ENCODE measurements at places on chromosomes 3 and 15. TPM values are rescaled to one million over a fixed set of nuclear protein-coding genes. Genes with fewer than 3 reads are reported as not detected.

Gene CPLX3
- not detected for total RNA-seq

DNA sequence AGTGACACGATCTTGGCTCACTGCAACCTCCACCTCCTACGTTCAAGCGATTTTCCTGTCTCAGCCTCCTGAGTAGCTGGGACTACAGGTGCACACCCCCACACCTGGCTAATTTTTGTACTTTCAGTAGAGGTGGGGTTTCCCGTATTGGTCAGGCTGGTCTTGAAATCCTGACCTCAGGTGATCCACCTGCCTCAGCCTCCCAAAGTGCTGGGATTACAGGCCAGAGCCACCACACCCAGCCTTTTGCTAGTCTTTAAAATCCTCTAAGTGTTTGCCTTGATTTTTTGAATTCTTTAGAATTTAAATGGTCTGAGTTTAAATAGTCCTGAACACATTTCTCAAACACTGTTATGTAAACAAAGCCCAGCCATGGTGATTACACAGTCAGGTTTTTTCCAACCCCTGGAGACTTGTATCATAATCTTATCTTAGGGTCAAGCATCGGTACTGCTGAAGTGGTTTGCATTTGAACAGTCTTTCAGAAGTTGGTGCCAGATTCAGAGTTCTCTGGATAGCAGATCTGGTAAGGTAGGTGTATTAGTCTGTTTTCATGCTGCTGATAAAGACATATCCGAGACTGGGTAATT is 28.2 kb upstream of the PIAS1 start:
- no peak for DNase-seq

- DNase-seq: no peak
Observed at GRCh38 chr3:16350597-16351318, 85.7 kb downstream of the OXNAD1 start.

DNA sequence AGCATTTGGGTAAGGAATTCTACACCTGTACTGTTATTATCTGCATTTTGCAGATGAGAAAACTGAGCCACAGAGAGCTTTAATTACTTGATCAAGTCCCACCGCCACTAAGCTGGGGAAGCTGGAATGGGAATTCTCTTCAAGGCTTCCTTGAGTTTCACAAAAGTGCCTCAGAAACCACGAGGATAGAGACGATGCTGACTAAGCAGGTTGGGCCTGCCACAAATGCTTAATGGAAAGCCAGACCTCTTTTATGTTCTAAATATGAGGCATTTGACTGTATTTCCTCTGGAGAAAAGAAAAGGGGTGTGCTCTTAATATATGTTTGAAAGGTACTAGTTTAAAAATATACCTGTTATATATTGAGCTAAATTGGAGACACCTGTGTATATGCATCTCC is 34.7 kb downstream of the ADAMTS9 start:
- DNase-seq: no peak

Gene APOD
- not detected for total RNA-seq

DNA sequence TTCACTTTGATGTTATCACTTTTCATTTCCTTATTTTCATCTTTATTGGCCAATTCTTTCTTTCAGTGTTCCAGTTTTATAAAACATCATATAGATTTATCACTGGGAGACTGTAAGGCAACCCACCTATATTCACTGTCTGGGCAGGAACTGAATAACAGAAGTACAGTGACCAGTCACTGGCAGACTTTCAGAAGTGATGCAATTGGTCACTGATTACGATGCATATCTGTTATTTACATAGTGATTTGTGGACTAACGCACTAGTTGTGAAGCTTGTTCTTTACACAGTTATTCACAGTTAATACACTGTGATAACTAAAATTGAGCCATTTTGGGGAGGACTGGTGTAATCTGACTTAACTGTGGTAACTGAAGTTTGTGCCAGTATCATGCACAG is 190.2 kb upstream of the DPH6 start:
- DNase-seq: no peak

DNA sequence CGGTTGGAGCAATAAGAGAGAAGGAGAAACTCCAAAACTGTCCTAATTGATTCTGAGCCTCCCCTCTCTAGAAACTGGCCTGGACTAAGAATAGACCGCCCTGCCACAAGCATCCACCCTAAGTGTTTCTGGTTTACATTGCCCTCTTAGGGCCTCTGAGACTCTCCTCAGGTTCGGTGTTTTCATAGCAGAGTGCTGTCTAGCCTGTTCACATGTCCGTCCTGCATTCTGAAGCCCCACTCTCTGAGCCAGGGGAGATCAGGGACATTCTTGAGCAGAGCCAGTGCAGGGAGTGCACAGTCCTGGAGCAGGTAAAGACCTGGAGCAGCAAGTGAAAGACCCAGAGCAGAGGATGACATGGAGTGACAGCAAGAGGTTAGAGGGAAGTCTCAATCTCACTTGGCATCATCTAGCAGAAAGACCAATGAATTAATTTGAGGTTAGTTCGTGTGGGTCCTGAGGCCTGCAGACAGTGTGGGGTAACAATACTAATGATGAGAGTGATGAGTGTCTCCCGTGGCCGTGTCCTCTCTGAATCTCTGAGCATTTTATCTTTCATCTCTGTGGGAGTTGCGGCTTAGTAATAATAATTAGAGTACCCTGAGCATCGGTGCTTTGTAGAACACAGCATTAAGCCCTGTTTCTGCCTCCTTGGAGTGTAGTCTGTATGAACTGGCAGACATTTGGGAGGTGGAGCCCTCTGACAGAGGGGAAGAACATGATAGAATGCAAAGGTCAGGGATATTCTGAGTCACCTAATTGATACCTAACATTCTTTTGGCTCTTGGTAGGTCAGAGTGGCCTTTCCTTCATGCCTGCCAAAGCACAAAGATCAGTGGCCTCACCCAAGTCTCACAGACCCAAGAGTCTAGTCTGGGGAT is 24.6 kb downstream of the MAPKBP1 start:
- DNase-seq: no peak

Gene GOLGA6L7
- total RNA-seq: not detected

DNA sequence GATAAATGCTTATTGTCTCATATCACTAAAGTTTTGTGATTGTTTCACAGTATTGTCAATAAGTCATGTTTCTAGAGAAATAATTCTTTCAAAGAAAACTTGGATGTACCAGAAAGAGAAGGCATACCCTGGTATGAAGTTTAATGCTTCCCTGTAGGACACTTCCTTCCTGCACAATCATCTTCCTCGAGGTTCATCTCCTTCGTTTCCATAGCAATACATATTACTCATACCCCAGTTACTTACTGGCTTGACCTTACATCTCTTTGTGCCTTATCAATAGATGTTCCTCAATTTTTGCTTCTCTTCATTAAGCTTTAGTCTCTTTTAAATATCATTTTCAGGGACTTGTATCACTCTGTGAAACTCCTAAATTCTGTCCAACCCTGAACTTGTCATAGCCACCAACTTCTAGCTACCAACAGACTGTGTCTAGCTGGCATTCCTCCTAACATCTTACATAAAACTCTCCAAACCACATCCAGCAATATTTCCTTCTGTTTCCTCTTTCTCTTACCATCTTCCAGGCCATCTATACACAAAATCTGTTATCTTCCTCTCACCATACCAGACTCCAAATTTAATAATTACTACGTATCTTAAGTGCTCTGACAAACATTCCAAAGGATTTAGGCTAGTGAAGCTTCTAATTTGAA is 134.3 kb downstream of the GADL1 start:
- no peak for DNase-seq

- DNase-seq: no peak
Observed at GRCh38 chr3:65963787-65964677, 74.7 kb downstream of the MAGI1 start.

- no peak for DNase-seq
Observed at GRCh38 chr3:11307830-11308432, 35.7 kb downstream of the ATG7 start.

GRCh38 chr3:69324362-69325025 is 61.4 kb downstream of the FRMD4B start:
- DNase-seq: no peak

Gene LEO1
- total RNA-seq: 22.2 TPM

Gene BCL2A1
- 28.5 TPM for total RNA-seq

Gene ALPK3
- total RNA-seq: 0.26 TPM

DNA sequence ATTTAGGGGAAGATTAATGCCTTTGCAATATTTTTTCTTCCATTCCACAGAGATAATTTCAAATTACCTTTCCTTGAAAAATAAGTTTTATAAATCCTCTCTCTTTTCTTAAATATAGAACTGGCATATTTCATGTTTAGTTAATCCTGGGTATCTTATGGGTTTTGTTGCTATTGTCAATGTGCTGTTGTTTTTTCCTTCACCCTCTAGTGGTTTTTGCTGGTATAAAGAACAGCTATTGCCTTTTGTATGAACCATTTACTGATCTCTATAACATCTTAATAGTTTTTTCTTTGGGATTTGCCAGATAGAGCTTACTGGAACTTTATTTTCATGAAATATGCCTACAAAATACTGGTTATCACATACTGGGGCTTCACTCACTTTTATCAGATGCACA is 359.6 kb upstream of the DPPA4 start:
- DNase-seq: no peak

DNA sequence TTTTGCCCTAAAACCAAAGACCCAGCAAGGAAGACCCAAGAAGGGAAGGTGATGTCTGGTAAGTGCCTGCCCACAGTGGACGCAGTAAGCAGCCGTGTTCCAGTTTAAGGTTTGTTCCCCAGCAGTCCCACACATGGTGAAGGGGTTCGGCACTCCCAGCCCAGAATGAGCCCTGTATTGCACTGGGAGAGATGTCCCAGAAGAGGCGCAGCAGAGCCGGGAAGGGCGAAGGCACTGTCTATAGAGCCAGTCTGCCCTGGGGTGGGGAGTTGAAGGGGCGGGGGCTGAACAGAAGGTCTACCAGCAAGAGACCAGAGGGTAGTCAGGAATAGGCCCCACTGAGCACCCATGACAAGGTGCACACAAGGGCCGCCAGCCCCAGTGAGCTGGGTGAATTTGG is 6.4 kb downstream of the TMEM158 start:
- DNase-seq: no peak

- no peak for DNase-seq
Observed at GRCh38 chr3:17489139-17489538, 253.3 kb downstream of the TBC1D5 start.

DNA sequence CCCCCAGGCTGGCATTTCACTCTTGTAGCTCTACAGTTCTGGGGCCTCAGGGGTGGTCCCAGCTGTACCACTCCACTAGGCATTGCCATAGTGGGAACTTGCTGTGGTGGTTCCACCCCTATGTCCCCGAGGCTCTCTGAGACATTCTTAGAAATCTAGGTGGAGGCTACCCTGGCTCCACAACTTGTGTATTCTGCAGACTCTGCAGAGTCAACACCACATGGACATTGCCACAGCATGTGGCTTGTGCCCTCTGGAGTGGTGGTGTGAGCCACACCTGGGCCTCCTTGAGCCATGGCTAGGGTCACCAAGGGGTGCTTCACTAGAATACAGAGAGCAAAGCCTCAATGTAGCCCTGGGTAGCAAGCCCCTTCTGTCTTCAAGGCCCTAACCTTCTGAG is 54.4 kb upstream of the STRIT1 start:
- no peak for DNase-seq

- DNase-seq: no peak
Observed at GRCh38 chr15:38085114-38085513, 150.7 kb downstream of the TMCO5A start.

Gene RAB6B
- total RNA-seq: 0.55 TPM

DNA sequence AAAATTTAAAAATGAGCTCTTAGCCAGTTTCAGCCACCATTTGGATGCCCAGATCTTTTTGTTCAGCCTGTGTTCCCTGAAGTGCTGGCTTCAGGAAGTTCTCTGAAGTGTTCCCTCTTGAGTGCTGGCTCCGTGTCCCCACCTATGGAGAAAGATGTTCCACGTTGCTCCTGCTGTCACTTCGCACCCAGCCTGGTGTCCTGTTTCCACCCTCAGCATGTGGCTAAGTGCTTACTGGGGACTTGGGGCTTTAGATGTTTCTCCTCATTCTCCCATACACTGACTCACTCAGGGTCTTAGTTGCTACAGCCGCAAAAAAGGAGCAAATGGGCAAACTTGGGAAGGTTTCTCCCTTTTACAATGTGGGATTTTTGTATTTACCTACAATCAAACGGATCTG is 16.6 kb downstream of the CHCHD6 start:
- no peak for DNase-seq

GRCh38 chr15:101615986-101616848 is 36.0 kb downstream of the TM2D3 start:
- DNase-seq: no peak

Gene CHDH
- 0.23 TPM for total RNA-seq

DNA sequence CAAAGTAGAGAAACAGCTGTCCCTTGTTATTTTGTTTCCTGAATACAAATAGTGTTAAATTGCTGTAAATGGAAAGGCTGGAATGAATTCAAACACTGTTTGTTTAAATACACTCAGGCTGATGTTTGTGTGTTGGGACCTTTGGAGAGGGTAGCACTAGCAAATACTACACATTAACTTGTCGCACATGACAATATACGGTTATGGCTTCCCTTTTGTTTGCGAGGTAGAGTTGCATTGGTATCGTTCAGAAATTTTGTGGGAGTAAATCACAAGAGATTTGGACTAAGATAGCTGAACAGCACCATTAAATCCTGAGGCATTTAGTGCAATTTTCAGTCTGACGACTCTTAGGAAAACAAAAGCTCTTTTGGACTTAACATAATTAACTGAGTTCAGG is 213.0 kb upstream of the ROBO2 start:
- no peak for DNase-seq

DNA sequence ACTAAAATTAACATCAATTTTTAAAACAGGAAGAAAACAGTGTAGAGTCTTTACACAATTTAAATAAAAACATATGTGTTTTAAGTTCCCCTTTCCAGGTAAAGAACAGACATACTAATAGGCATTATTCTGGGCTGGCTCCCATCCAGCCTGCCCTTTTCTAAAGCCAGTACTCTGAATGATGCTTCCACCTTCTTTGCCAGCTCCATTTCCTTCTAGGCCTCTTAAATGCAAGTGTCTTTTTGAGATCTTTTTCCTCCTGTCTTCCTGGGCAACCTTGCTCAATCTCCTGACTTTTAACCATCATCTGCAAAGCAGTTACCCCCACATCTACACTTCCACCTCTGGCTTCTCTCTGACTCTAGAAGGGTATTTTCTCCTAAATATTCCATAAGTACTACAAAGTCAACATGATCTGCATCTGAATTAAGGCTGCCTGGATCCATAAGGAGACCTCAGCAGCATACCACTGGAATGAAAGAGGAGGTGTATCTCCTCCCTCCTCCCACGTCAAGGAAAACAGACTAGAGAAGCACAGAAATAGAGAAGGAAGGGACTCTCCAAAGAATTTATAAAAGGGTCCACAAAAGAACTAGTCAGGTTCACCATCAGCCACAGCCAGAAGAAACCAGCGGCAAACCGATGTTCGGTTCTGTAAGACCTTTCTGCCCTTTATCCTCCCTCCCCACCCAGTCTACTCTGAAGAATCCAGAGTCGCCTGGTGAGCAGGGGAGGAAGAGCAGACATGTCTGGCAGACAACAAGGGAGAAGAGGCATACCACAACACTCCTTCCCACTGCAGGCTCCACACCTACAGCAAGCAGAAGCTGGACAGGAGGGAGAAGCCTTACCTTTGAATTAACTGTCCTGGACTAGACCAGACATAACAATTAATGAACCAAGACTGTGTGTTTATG is 47.1 kb downstream of the GOLIM4 start:
- no peak for DNase-seq

Gene RTP3
- total RNA-seq: not detected

Gene ROPN1
- total RNA-seq: not detected

- DNase-seq: no peak
Observed at GRCh38 chr3:48852151-48852550, 4.5 kb upstream of the PRKAR2A start.

GRCh38 chr3:150547045-150547741 is 606 bp downstream of the EIF2A start:
- no peak for DNase-seq
